ENCODE measurements at places on chromosomes 6 and 20.

DNA sequence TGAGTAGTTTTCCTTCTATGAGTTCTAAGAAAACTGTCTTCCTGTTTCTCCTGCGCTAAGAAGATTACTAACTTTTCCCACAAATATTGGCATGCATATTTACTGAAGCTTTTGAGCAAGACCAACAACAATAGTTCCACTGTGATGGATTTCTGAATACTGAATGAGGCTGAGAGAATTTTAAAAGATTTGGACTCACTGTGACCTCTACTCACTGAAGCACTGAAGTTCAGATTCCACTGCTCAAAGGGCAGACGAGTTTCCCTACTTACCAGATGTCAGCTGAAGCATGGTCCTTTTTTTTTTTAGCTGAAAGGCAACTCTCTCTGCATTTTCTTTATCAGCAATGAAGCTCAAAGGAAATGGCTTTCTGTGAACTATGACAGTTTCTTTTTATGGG is 718.5 kb downstream of the RFPL4B start:
- DNase-seq, result peak; percentile 74

DNA sequence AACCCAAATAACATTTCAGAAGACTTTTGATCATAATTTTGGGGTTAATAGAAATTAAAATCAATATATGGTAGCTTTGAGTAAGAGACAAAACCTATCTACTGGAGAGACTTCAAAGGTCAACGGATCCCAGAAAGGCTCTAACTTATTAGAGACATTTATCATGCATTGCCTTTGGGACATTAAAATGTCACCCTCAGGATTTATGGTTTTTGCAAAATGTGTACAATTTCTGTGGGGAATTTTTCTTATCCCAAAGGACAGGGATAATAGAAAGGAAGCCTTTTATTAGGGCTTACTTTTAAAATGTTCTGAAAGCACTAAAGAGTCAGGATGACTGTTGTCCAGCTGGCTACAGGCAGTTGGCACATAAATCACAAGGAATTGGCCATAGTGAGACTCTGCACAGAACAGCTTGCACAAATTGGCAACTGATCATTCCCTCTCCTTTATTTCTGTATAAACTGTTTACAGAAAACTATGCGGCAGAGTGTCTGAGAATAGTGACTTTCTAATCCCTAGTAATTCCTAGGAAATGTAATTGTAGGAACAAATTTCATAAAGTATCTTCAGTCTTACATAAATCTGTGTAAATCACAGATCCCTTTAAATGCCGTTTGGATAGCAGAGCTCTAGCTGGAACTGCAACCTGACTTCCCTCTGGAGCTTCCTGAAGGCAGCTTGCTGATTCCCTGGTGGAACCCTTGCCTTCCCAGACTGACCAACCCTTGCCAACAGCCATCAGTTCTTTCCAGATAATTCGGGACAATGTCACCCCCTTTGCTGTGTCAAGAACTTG is 201.1 kb upstream of the PREP start:
- DNase-seq, result peak; percentile 88

GRCh38 chr20:58198901-58199355 is 29.5 kb downstream of the ANKRD60 start:
- DNase-seq, result no peak

GRCh38 chr6:35046862-35047261 is 94.3 kb downstream of the TCP11 start:
- no peak for DNase-seq

- DNase-seq, result peak; percentile 98
Measured at GRCh38 chr6:166078294-166078693, 89.4 kb downstream of the TBXT start.

DNA sequence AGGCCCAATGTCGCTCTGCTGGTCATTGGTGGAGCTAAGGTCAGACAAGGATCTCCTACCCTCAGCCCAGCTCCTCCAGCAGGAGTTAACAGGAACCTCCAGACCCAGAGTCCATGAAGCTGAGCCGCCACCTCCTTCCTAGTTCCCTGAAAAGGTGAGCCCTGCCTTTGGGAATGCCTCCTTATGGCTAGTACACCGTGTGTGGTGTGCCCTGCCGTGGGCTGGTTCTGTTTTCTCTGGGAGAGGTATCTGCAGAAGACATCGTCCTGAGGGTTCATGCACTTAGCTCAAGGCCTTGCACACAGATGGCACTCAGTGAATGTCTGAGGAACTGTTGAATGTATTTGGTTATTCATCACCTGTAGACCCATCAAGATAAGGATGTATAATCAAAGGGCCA is 15.3 kb downstream of the BANF2 start:
- no peak for DNase-seq

- DNase-seq, result no peak
Measured at GRCh38 chr6:35120746-35121145, 20.4 kb downstream of the TCP11 start.

- peak; percentile 56 for DNase-seq
Measured at GRCh38 chr20:61117725-61118124, 134.3 kb upstream of the CDH4 start.

DNA sequence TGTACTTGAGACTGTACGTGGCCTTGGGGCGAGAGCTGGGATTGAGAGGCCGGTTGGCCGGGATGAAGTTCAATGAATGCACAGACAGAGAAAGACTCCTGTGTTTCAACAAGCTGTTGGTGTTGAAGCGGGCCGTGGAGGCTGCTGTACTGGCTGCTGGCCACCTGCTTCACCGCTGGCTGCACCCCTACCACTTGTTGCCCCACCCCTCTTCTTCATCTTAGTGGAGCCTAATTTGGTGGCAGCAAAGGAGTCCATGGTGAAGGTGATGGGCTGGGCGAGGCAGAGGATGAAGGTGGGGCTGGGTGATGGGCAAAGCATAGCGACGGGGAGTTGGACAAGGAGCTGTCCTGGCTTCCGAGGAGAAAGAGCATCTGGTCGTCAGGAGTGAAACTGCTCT is 7.2 kb upstream of the ZSCAN9 start:
- no peak for DNase-seq

GRCh38 chr20:34045930-34046725 is 52.4 kb downstream of the RALY start:
- no peak for DNase-seq

DNA sequence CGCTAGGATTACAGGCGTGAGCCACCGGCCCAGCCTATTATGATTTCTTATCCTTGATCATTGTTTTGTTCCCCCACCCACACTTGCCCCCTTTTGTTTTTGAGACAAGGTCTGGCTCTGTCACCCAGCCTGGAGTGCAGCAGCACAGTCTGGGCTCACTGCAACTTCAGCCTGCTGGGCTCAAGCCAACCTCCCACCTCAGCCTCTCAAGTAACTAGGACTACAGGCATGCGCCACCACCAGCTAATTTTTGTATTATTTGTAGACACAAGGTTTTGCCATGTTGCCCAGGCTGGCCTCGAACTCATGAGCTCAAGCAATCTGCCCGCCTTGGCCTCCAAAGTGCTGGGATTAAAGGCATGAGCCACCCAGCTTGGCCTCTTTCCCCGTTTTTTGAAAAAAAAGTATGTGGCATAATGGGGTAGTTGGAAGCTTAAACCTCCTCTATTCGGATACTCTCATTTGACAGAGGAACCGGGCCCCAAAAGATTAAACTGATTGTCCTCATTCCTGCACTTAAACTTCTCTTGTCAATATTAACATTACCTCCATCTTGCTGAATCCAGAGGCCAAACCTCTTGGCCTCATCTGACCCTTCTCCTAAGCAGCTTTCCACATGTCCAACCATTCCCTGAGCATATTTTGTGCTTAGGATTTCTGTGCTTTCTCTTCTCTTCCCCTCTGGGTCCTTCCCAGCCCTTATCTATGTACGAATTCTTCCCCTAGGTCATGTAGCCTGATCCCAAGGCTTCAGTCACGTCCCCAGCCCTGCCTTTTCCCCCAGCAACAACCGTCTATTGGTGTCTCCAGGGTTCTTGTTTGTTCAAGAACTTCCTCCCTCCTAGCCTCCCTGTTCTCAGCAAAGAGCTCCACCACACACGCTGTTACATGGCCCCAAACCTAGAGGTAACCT is 6.1 kb upstream of the EZR start:
- no peak for DNase-seq

DNA sequence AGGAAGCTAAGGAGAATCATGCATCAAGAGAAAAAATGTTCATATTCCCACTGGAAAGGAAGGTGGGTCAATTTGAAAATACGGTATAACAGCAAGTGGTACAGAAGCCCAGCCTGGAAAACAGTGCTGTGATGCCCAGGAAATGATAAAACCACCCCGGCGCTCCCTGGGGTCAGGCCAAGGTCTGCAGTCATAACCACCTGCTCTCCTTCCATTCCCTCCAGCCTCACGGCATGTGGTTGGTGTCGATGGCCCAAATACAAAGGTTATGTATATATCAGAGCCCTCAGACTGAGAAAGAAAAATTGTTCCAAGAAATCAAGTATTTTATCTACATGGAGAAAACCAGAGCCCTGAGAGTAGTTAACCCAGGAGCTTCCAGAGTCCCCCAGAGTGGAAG is 208.1 kb upstream of the CDYL start:
- DNase-seq, result no peak

DNA sequence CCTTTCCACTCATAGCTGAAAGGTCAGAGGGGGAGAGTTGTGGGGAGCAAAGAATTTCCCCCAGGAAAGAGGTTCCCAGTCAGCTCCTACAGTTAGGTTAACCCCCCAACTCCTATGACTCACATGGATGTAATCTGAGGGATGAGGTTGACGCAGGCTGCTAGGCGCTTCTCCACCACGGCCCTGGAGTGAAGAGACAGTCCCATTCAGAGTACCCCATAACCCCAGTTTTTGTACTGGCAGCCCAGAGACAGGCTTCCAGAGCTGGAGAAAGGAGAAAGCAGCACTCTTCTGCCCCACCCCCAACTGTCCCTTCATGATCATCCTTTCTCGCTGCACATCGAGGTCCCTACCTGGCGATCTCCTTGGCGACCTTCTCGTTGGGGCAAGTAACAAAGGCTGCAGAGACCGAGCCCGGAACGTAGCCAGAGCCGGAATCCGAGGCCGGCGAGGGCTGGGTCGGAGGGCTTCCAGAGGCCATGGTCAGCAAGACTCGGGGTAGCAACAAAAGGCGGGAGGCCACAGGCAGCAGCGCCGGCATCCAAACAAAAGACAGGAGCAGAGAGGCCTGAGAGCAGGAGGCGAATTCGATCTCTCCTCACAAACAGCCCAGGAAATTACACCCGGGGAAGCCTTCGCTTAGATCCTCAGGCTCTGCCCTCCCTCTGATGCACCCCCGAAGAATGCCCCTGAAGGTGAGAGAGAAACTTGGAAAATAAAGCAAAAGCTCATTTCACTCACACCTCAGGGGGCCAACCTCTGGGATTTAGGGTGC is 592 bp downstream of the CUTA start:
- DNase-seq, result peak; percentile 88

DNA sequence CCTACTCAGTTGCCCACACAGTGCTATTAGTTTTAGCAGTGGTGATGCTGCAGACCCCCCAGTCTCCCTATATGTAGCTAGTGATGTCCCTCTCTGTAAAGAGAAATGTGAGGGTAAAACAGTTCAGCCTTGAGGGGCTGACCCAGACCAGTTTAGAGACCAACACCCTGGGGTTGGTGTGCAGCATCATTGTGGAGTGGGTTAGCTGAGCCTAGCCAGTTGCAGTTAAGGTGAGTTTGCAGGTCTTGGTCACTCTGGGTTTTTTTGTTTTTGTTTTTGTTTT is 401 bp upstream of the B3GALT4 start:
- DNase-seq, result no peak

- DNase-seq, result no peak
Measured at GRCh38 chr6:170006900-170007467, 255.6 kb downstream of the ERMARD start.

DNA sequence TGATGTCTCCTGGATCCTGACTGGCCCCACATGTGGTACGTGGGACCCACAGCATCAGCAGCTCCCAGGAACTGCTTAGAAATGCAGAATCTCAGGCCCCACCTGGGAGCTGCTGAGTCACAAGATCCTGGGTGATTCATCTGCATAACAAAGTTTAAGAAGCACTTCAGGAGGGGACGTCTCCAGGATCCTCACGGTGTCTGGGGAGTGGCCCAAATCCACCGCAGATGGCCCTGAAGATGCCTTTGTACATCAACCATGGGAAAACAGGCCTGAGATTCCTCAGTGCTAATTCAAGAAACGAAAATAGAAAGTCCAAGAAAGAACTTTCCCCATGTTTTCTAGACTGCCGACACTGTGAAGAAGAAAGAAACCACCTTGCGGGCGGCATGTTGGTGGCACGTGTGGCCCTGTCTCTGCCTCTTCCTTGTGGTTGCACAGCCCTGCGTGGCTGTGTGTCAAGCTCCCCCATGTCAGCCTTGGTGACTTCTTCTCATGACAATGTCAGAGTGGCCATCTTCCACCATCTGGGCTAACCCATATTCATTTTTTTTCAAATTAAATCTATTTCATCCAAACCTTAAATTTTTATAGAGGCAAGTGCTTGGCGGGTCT is 26.1 kb downstream of the RRBP1 start:
- peak; percentile 61 for DNase-seq

DNA sequence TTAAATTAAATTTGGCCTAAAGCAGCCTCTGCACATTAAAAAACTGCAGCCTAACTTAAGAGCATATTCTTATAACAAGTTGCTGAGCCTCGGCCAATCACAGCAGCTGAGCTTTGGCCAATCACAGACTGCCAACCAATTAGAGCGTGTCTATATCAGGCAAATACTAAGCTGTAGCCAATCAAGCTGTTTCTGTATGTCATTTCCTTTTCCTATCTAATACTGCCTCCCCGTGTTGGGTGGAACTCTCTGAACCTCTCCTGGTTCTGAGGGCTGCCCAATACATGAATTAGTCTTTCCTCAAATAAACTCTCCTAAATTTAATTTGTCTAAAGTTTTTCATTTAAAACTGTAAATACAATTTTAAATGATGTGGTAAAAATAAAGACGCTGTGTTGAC is 3.9 kb upstream of the TMEM244 start:
- no peak for DNase-seq

DNA sequence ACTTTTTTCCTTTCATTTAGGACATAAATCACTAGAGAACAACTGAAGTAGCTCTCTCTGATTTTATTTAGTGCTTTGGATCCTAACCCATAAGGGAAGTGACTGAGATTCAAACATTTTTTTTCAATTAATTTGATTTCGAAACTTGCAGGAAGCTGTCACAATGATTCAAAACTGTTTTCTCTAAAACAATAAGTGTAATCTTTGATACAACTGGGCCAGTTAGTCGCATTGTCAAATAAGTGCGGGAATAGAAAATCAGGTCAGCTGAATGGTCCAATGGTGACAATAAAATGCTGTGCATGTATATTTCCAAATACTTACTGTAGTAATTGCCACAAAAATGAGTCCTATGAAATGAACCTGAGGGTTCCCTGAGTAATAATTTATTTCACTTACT is 930.8 kb downstream of the TFAP2A start:
- peak; percentile 86 for DNase-seq

- DNase-seq, result no peak
Measured at GRCh38 chr6:18330548-18331081, 56.5 kb upstream of the RNF144B start.

DNA sequence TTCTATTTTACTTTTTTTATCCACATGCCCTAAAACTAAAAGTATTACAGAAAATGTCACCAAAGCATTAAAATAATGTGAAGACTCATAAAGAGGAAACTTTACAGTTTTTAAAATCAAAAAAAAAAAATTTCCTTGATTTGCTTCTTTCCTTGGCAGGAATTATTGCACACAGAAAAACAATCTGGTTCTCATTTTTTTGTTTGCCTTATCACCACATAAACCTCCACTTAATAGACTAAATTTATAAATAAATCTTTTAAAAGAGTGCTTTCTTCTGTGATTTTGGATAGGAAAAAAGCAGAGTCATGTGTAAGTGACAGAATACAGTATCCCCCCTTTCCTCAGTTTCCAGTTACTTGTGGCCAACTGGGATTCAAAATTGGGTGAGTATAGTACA is 695.1 kb upstream of the CITED2 start:
- peak; percentile 30 for DNase-seq

- no peak for DNase-seq
Measured at GRCh38 chr20:63746751-63747315, 7.3 kb downstream of the SLC2A4RG start.

All from AG10803 (cell line).